ENCODE measurements at places on chromosomes 7 and 10.

GRCh38 chr7:135368416-135369186 is 135.0 kb downstream of the STRA8 start:
- no peak for DNase-seq

GRCh38 chr10:118423800-118424442 is 81.8 kb upstream of the FAM204A start:
- DNase-seq = peak; percentile 71

GRCh38 chr7:16428672-16429071 is 7.3 kb upstream of the CRPPA start:
- DNase-seq = no peak

GRCh38 chr10:75287697-75288096 is 51.9 kb upstream of the COMTD1 start:
- no peak for DNase-seq

Data from activated T-cell treated with anti-CD3 and anti-CD28 coated beads, Interleukin-2, amount 50 U/mL, for 24 hours (primary cell).